ENCODE measurements at places on chromosomes 16 and 17.

GRCh38 chr16:2776500-2777139 lies 460 bp downstream of the ELOB start:
- no peak for DNase-seq

DNA sequence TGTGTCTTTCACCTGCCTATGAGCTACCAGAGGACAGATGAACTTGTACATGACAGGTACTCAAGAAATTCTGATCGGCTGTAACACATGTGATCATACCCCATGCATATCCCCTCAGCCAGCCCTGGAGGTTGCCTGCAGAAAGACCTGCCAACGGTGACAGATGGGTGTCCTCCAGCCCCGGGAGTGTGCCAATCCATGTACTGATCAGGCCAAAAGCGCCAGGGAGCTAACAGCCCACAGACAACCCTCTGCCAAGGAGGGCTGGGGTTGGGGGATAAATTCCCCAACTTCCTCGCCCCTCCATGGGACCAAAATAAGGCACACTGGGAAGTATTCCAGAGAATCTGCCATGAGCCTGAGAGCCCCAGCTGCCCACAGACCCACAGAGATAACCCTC lies 189.4 kb downstream of the CCT6B start:
- no peak for DNase-seq

DNA sequence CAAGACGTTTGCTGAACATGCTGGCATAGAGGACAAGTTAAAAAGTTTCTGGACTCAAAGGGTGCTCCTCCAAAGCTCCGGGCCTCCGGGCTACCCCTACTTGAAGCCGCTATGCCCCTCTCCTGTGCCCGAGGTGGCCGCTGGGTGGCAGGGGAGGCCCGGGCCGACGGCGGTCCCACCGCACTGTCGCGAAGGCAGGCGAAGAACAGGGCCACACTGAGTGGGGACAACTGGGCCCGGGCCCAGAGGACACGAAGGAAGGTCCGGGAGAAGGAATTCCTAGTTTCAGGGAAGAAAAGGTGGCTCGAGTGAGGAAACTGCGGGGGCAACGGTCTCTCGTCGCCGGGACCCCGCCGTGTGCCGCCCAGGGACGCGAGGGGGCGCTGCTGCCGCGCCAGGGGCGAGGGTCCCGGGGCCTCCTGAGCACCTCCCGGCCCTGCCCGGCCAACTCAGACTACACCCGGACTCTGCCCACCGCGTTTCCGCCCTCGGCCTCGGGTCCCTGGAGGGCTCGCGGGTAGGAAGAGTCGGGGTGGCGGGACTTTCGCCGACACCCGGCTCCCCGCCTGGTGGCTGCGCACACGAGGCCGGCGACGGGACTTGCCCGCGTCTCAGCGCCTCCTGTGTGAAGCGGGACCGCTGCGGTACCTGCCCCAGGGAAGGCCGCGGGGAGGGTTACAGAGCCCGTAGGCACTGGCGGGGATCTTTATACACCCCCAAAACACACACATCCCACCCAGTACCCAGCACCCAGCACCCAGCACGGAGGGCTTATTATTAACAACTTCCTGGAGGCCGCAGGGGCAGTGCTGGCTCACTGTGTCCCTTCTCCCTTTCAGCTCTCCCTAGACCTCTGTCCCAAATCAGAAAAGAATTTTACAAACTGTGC lies 772 bp upstream of the CHCT1 start:
- no peak for DNase-seq

- no peak for DNase-seq
Measured at GRCh38 chr16:31698901-31699300, 171.2 kb downstream of the AHSP start.

GRCh38 chr17:36791150-36791941 lies 145.9 kb upstream of the LHX1 start:
- DNase-seq = no peak

- no peak for DNase-seq
Measured at GRCh38 chr17:46772475-46773220, 45.8 kb downstream of the WNT3 start.

DNA sequence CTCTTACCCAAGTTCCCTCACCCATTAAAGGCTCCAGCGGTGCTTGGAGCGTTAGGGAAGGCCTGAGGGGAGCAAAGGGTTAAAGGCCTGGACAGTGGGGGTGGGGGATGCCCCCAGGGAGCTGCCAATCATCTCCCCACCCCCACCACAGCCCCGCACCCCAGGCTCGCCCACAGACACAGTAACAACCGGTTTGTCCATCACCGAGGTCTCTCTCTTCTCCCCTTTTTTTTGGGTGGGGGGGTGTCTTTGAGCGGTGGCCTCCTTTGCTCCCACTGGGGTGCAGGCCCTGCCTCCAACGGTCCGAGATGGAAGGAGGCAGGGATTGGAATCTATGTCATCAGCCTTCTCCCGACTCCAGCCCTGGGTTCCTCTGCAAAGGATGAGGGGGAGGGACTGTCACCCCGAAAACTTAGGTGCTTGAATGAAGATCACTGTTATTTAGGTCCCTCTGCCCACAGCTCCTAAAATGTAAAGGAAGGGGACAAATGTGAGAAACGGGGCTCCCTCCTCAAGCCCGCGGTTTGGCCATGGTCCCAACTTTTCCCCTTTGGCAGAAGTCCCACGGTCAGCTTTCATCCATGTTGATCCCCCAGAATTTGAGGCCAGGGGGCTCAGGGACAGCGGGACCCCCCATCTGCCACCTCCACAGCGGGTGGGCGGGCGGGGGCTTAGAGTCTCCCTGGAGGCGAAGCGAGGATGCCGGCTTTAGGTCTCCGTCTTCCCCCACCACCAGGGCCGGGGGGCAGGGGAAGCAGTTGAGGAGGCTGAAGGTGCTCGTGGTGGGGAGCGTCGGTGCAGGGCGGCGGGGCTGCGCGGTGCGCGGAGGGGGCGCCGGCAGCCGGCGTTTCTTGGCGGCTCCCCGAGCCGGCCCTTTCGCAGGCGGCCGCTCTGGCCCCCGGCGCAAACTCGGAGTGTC lies 1.7 kb downstream of the EPOP start:
- DNase-seq = no peak

DNA sequence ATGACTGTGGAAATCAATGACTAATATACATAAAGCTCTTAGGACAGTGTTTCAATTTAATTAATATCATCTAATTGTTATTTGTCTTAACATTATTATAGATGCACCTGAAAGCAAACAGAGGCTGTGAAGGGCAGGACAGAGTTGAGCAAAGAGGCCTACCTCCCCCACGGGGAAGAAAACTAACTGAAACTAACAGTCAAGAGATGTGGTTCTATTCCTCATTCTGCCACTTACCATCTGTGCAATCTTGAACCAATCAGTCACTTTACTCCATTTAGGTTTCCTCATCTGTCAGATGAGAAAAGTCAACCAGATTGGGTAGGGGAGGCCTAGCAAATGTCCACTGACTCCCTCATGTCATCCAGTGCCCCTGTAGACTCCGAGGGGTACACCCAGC lies 59.1 kb downstream of the C17orf67 start:
- DNase-seq = no peak

- DNase-seq = no peak
Measured at GRCh38 chr17:77606865-77607210, 351.7 kb upstream of the TNRC6C start.

GRCh38 chr16:27529962-27530361 lies 19.8 kb downstream of the GTF3C1 start:
- no peak for DNase-seq

- DNase-seq = no peak
Measured at GRCh38 chr16:24009098-24009497, 173.3 kb downstream of the PRKCB start.

- no peak for DNase-seq
Measured at GRCh38 chr16:69554495-69554894, 11.3 kb upstream of the NFAT5 start.

DNA sequence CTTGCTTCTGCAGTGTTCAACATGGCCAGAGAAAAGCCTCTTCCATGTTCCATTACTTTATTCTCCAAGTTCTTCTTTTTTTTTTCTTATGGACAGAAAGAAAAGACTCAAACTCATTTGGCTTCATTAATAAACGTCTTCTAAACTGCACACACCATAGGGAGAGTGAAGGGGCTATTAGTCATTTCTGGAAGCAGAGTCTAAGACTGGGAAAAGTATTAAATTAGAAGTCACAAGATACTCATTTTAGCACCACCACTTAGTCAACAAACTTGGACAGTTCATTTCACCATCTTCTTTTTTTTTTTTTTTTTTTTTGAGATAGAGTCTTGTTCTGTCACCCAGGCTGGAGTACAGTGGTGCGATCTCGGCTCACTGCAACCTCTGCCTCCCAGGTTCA lies 52.8 kb downstream of the NOL11 start:
- no peak for DNase-seq

- DNase-seq = no peak
Measured at GRCh38 chr16:81975637-81976036, 35.6 kb downstream of the SDR42E1 start.

- no peak for DNase-seq
Measured at GRCh38 chr16:1057252-1057932, 15.2 kb upstream of the SSTR5 start.

GRCh38 chr16:87062569-87063442 lies 254.4 kb downstream of the C16orf95 start:
- no peak for DNase-seq

DNA sequence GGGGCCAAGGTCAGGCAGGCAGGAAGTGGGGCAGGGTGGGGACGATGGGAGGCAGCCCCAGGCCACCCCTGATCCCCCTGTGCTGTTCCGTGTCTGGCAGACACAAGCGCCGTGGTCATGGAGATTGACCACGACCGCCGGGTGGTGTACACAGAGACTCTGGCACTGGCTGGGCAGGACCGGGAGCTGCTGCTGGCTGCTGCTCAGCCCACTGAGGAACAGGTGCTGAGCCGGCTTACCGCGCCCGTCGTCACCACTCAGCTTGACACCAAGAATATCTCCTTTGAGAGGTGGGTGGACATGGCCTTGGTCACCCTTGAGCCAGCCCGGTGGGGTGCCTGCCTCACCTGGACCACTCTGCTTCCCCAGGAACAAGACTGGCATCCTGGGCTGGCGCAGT lies 13.7 kb downstream of the CORO6 start:
- no peak for DNase-seq

DNA sequence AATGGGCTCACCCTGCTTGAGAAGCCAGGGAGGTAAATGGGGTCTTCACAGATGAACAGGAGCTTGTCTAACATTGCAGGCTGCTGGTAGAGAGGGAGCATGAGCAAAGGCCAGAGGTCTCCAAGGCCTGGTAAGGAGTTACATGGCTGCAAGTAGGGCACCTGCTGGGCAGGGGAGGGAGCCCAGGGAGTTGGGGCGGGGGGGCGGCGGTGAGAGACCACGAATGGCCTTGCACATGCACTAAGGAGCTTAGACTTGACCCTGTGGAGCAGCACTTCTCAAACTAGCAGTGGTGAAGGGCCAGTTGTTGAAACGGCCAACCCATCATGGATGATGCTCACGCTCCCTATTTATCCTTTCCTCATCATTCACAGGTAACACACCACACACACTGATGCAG lies 38.4 kb downstream of the ERN1 start:
- DNase-seq = no peak

- no peak for DNase-seq
Measured at GRCh38 chr17:78124081-78124835, 4.3 kb downstream of the TMC6 start.

DNA sequence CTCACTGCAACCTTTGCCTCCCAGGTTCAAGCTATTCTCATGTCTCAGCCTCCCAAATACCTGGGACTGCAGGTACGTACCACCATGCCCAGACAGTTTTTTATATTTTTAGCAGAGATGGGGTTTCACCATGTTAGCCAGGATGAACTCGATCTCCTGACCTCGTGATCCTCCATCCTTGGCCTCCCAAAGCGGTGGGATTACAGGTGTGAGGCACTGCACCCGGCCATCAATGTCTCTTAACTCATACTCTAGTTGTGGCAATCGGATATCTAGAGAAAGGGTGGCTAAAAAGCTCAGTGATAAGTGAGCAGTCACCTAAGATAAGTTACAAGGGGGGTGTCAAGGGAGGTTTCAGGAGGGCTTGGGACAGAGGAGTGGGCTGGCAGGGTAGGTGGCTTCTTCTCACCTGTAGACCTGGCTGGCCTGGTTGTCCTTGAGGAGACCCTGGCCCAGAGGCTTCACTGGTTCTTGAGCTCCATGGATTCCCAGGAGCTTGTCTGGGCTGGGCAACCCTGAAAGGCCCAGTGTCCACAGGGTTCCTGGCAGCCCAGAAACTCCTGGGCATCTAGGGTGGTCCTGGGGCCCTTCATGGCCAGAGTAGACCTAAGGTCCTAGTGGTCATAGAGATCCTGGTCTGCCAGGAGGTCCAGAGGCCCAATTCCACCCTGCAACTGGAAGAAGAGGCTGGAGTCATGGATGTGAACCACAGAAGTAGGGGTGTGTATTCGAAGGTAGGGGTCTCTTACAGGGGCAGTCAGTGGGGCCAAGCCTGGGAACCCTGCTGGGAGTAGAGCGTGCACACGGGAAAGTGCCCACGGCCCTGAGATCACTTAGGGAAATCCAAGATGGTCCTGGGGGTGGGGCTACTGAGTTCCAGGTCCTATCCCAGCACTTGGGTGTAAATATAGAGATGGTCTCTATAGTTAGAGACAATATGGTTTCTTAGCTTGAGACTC lies 12.7 kb upstream of the IGFBP4 start:
- no peak for DNase-seq

DNA sequence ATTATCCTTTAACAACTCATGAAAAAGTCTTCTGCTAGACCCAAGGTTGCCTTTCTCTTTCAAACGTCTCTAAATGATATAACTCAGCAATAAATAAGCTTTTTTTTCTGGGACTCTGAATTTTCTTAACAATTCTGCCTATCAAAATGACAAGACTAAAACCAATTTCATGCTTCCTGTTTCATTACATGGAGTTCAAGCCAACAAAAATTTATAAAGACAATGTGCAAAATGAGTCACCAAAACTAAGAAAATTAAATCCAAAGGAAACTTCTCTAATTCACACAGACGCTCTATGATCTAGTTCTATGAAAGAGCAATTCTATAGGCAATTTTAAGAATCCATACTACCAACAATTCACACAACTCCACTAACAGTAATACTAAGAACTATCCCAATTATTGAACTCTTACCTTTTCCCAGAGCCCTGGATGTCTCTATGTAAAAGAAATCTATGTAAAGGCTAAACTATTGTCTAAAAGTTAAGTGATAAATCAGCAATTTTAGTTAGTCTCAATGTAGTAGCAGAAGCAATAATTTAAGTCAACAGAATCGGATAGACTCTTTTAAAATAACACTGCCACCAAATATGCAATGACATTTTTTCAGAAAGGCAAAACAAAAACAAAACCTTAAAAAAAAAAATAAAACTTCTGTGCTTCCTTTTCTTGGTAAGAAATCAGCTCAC lies 44.2 kb downstream of the ZZEF1 start:
- DNase-seq = no peak
